SK-N-MC (cell line): ENCODE measurements at places on chromosomes 11 and 22.
A peak's percentile ranks its signal among the peaks of the same experiment; 100 is the strongest.

DNA sequence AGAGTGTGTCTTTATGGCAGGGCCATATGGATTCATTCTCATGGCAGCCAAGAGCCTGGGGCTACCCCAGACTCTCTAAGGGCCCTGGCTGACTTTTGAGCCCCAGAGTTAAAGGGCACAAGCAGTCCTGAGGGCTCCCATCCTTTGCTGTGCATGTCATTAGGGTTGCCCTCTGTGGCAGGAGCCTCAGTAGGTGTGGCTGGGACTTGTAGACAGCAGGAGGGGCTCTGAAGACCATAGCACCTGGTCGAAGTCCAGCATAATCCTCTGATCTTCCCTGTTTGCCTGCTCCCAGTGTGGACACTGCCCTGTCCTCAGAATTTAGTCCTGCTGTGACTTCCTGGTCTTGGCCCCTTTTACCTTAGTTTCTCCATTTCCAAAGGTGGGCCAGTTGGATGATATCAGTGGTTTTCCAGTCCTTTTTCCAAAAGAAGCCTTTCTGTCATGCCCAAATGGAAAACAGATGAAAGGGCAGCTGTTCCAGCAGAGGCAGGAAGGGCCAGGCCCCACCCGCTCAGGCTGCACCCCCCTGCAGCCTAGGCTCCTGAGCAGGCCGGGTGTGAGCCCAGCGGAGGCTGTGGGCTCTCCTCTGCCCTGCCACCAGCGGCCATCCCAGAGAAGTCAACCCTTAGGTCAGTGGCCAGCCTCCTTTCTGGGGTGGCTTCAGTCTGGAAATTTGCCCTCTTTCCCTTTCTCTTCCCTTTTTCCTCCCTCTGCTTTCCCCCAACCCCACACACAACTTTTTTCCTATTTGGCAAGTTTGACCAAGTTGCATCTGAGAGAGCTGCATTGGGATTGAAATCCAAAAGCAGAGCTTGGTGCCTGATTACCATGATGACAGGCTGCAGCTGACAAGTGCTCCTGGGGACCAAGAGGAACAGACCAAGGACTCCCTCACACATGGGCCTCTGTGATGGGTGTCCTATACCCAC, 32.8 kb upstream of the SUSD2 start:
- no peak for DNase-seq

- DNase-seq, result no peak
Observed at GRCh38 chr11:115896084-115896483, 391.9 kb upstream of the CADM1 start.

- no peak for DNase-seq
Observed at GRCh38 chr22:50624347-50625130, 3.4 kb downstream of the ARSA start.

DNA sequence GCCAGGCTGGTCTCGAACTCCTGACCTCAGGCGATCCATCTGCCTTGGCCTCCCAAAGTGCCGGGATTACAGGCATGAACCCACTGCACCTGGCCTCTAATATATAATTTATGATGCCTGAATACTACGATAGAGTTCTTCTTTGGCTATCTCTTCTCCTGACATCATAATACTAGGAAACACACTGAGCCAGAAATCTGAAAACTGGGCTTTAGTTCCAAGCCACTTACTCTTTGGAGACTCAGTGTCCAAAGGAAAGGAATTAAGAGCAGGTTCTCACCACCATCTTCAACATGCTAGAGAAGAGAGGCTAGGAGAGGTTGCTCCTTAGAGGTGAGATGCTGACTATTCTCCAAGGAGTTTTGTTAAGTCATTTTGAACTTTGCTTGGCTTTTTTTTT, 52.4 kb downstream of the UBASH3B start:
- no peak for DNase-seq

GRCh38 chr22:35219012-35219411, 38.3 kb upstream of the HMGXB4 start:
- DNase-seq, result no peak

DNA sequence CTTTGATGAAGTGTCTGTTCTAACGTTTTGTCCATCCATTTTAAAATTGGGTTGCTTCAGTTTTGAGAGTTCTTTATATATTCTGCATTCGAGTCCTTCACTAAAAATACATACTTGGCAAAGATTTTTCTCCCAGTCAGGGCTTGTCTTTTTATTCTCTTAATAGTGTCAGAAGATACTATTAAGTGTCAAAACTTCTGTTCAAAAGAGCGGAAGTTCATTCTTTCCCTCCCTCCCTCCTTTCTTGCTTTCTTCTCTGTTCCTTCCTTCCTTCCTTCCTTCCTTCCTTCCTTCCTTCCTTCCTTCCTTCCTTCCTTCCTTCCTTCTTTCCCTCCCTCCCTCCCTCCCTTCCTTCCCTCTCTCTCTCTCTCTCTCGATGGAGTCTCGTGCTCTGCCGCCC, 7.6 kb upstream of the MUC6 start:
- DNase-seq, result peak; percentile 67

DNA sequence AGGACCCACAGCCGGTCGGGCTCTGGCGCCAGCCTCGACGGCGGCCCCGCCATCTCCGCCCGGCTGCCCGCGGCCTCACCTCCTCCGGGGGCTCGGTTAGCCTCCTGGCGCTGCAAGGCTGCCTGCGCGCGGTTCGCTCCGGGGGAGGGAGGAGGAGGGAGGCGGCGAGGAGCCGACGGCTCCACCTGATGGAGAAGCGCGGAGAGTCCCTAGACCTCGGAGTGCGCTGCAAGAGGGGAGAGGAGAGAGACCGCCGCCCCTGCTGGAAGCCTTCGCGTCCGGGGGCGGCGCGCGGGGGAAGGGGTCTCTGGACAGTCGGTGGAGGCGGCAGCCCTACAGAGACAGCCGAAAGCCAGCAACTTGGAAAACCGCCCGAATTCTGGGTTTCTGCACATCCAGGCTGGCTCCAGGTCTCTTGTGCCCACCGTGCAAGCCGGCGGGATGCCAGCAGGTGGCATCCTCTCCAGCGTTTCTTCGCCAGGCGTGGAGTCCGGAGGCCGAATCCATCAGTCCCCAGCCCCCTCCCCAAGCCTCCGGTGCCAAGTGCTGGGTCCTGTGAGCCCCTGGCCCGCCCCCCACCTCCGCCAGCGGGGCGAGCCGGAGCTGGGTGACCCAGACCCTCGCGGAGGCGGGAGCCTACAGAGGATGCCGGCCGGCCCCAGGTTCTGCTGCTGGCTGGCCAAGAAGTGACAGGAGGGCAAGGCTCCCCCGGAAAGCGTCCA, 2.9 kb upstream of the KIRREL3 start:
- DNase-seq, result no peak

- no peak for DNase-seq
Observed at GRCh38 chr11:115712296-115712695, 208.1 kb upstream of the CADM1 start.

DNA sequence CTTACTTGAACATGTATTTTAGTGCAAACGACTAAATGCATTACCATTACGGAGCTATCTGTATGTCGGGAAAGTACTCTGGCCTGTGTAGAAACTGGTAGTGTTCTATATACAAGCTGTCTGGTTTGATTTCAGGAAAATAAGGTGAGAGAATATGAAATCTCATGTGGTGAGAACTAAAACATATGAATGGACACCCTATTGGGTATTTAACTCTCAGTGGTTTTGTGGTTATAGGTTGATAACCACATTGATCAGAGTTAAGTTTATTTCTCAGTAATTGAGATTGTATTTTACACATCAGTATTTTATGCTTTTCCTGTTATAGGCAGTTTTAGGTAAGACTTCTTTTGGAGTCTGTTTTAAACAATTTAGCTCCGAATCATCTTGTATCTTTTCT, 10.4 kb downstream of the ANO5 start:
- no peak for DNase-seq

GRCh38 chr11:122981388-122982264, at the start of gene BSX:
BSX (minus strand) TSS chr11:122981834; CDS start chr11:122981671, 163 bp downstream.
- no peak for DNase-seq

DNA sequence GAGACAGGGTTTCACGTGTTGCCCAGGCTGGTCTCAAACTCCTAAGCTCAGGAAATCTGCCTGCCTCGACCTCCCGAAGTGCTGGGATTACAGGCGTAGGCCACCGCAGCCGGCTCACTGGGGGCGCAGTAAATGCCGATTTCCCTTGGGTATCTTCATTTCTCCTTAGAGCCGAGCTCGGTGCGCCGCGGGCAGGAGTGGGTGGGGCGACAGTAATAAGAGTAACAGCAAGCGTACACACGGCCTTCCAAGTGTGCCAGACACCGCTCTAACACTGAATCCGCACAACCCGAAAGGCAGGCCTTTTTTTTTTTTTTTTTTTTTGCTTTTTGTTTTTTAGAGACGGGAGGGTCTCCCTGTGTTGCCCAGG, 500 bp upstream of the ADSL start:
- no peak for DNase-seq

GRCh38 chr11:47340980-47341775, 11.3 kb downstream of the MYBPC3 start:
- DNase-seq, result no peak

- DNase-seq, result no peak
Observed at GRCh38 chr11:11409224-11409623, 56.2 kb upstream of the CSNK2A3 start.

GRCh38 chr22:30511109-30511508, 5.6 kb upstream of the SEC14L4 start:
- no peak for DNase-seq

GRCh38 chr11:73177380-73177777, 35.3 kb upstream of the FCHSD2 start:
- DNase-seq, result no peak

DNA sequence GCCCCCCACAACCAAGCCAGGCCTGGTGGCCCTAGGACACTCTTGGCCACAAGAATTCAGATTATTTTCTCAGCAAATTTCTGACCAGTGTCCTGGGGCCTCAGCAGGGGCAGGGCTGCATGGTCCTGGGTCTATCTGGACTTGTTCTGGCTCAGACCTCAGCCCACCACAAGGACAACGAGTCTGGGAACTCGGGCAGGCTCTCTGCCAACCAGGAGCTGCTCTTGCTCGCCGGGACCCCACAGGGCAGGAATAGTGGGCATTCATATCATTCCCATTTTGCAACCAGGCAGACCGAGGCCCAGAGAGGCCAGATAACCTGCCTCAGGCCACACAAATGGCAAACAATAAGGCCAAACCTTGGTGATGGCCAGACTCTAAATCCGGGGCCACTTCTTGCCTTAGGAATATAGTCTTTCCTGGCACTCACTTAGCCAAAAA, 75.4 kb upstream of the WNT7B start:
- no peak for DNase-seq
